ENCODE measurements at places on chromosomes 7 and 10.

DNA sequence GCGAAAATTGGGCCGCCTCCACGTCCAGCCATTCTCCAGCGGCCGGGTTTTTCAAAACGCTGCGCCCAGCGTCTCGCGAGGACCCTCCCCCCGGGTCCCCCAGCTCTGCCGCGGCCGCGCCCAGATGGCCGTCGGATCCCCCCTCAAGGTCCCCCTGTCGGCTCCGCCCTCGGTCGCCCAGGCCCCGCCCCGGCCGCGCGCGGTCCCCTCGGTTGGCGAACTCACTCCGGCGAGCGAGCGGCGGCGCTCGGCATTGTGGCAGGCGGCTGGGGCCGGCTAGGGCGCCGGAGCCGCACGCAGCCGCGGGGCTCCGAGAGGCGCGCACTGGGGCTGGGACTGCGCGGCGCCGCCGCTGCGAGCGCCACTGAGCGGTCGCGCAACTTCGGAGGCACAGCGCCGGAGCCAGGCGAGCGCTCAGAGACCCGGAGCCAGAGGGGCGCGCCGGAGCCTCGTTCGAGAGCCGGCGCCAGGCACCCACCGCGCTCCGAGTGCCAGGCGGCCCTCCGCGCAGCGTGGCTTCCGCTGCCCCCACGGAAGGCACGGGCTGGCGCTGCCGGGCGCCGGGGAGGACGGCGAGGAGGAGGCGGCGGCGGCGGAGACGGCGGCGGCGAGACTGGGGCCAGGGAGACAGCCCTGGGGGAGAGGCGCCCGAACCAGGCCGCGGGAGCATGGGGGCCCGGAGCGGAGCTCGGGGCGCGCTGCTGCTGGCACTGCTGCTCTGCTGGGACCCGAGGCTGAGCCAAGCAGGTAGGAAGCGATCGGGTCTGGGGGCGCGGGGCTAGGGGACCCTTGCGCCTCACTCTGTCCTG lies at the start of gene UNC5B:
TSS of gene UNC5B (plus strand) at position 253 of the 809 bp plus-strand sequence. CDS start at position 669, 416 bp downstream.
- peak; percentile 90 for DNase-seq

DNA sequence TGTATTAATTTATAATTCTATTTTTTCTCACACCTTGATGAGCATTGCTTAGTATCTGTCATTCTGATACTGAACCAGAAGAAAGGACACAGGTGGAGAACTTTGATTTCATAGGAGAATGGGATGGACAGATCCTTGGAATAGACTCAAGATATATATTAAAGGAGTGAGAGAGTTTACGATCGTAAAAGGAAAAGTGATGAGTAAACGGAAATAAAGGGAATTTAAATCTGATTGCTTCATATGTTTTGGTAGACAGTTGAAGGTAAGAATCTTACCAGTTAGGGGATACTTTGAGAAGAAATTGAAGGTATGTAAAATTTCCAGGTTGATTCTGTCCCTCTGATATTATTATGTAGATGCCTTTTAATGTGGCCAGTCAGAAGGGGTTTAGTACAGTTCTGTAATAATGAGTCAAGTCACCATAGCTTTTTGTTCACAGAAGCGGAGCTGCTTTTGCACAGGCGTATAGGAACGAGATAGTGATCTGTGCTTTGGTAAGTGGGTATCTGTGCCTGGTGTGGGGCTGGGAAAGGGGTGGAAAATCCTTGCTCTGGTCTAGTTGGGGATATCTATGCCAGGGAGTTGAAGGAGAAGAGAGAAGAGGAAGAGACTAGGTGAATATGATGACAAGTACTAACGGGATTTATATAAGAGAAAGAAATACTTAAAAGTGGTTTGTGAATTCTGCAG lies 15.4 kb downstream of the SP4 start:
- no peak for DNase-seq

DNA sequence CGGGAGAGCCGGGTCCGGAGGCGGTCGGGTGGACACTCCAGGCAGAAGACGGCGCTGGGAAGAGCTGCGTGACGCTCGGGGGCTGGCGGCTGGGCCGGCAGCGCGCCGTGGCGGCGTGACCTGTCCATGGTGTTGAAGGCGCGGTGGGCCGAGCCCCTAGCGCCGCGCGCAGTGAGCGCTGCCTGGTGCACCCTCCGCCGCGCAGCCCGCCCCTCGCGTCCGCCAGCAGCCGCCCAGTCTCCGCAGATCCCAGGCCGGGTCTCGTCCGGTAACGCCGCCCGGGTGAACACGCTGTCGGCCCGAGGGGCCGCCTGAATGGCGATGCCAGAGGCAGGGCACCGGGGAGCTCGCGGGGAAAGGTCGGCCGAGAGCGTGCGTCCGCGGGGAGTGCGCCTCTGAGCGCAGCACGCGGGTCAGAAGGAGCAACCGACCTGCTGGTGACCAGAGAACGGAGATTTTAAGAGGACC lies 657 bp upstream of the TMEM178B start:
- DNase-seq = peak; percentile 71

GRCh38 chr7:73429622-73430505 lies 3.7 kb upstream of the FZD9 start:
- no peak for DNase-seq

GRCh38 chr7:1579481-1580421 lies 9.9 kb upstream of the PSMG3 start:
- DNase-seq = peak; percentile 42

DNA sequence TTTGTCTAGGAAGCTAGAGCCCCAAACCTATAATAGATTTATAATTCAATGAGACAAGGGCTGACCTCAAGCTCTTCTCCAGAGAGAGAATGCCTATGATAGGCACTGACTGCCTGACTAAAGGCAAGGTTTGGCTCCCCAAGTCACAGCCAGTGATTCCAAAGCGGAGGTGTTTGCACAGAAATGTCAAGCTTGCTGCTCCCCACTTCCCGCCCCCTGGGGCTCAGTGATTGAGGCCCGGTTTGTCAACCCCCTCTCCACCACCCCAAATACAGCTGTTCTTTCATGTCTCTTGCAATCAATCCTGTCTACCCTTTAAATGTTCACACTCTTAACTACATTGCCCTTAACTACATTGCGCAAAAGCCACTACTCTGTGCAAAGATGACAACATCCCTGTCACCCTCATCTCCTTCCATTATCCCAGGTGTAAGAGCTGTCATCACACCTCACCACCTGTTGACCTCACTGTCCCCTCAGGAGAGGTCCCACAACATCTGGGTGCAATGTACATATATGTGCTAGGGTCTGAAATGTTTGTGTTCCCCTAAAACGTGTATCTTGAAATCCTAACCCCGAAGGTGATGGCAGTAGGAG lies 58.0 kb downstream of the NUDCD3 start:
- no peak for DNase-seq

GRCh38 chr10:101841826-101842225 lies 1.8 kb downstream of the KCNIP2 start:
- no peak for DNase-seq

- DNase-seq = no peak
These were observed 104.2 kb upstream of the MKI67 start for GRCh38 chr10:128230401-128230800.

DNA sequence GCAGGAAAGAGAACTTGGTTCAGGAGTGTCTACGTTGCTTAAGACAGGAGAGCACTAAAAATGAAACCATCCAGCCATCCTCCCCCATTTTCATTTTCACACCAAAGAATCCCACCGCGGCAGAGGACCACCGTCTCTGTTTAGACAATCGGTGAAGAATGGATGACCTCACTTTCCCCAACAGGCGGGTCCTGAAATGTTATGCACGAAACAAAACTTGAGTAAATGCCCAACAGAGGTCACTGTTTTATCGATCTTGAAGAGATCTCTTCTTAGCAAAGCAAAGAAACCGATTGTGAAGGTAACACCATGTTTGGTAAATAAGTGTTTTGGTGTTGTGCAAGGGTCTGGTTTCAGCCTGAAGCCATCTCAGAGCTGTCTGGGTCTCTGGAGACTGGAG lies 1.4 kb upstream of the IL6 start:
- DNase-seq = peak; percentile 36
